ENCODE measurements at places on chromosomes 4 and X.

DNA sequence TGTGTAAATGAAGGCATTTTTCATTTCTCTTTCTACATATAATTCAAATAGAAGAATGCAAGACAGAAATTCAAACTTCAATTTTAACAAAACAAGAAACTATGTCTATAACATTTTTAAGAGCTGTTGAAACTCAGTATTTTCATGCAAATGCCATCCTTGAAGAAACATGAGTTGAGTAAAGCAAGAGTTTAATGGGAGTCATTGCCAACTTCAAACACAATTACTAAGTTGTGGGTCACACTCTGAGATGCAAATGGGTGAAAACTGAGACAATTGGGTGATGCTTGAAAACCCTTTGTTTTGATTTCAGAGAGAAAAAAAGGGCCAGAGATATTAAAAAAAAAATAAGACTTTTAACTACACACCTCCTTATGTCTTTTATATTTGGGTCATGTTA is 865.9 kb downstream of the FAT4 start:
- no peak for DNase-seq

- no peak for DNase-seq
Observed at GRCh38 chr4:40327340-40327739, 7.8 kb upstream of the CHRNA9 start.

- DNase-seq = no peak
Observed at GRCh38 chr4:95073646-95074045, 315.9 kb downstream of the BMPR1B start.

GRCh38 chr4:10688846-10689245 is 4.3 kb upstream of the CLNK start:
- no peak for DNase-seq

Measured in HFFc6 (cell line).